Stimulated activated CD4-positive, alpha-beta T cell treated with anti-CD3 and anti-CD28 coated beads, Interleukin-1b, Interleukin-23, amount 100 ng/mL, for 24 hours (primary cell): ENCODE measurements at places on chromosomes 5 and 9.

DNA sequence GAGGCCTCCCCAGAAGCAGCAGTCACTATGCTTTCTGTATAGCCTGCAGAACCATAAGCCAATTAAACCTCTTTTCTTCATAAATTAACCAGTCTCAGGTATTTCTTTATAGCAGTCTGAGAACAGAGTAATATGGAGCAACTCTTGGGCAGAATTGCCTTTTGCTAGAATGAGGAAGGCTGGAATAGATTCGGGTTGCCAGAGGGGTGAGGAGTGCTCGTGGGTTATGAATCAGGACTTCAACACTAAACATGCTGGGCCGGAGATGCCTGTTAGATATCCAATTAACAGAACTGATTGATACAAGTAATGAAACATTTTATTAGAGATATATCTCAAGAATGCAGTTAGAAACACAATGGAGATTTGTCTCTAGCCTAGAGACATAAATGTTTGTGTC is 140.9 kb upstream of the MAP3K1 start:
- no peak for DNase-seq

GRCh38 chr9:83304686-83305085 is 233.5 kb downstream of the FRMD3 start:
- no peak for DNase-seq

GRCh38 chr5:115575167-115576070 is 26.9 kb downstream of the TICAM2 start:
- DNase-seq: no peak

DNA sequence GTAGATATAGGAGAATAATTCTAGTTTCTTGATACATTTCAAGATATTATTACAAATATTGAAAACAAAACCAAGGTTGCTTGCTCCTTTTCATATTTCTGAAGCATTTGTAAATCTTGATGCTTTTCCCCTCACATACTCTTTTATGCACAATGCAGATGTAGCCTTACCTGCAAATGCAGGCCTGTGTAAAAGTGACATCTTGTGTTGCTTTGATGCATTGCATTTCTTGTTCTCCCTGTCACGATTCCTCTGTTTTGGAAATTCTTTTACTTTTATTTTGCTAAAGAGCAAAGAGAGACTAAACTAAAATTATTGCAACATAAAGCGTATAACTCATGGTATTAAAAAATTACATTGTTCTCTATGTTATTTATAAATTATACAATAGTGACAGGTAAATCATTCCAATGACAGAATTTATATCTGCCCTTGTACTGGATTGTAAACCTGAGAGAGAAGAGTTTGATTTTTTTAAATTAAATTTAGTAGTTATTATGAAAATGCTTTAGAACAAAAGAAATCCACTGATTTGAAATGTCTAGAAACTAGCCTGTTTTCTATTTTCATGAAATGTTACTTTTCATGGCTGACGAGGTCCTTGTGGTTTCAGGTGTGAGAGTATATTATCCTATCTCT is 970.0 kb downstream of the MAT2B start:
- no peak for DNase-seq
